ENCODE measurements at places on chromosomes 1 and 21.

DNA sequence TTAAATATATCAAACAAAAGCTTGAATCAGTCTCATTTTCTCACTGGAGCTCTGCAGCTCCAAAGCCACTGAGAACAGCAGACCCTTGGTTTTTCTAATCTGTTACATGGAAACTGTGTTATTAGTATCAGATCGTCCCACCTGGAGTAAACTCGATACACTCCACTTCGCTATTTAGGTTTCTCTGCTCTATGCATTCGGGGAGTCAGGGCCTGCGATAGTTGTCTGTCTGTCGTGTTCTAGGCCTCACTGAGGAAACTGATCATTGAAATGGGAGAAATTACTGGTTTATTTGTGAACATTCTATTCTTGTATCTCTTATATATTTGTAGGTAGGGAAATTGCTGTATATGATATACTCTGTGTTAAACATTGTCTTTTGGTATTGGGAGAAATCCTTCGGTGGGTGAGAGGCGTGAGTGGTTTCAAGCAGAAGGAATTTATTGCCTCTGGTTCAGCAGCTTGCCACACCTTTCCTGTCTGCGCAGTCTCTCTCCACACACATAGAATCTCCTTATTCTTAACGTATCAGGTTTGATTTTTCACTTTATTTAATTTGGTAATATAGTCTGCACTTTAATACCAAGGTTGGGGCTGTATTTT is 8.5 kb downstream of the PRDM2 start:
- no peak for DNase-seq

DNA sequence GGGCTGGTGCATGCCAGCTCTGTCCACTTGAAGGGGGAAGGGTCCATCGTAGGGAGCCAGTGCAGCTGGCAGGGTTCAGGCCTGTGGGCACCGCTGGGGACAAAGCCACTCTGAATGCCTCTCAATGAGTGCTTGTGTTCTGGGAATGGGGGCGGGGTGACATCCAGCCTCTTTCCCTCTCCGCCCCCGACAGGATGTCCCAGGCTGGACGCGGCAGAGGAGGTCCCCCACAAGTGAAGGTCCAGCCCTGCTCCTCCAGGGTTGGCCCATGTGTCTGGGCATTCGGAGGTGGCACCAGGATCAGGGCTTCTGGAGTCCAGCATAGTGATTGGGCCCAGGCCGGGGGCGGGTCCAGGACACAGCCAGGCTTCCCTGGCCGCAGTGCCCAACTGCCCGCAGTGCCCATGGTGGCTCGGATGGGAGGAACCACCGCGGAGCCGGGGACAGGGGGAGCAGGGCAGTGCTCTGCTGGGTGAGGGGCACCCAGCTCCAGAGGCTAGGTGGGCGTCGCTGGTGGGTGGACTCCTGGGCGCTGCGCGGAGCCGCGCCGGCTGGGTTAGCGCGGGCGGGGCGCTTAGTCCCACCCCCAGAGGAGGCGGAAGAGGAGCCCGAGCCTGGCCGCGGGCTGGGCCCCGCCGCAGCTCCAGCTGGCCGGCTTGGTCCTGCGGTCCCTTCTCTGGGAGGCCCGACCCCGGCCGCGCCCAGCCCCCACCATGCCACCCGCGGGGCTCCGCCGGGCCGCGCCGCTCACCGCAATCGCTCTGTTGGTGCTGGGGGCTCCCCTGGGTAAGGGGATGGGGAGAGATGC is at the start of gene SHISA4:
TSS of gene SHISA4 (plus strand) at position 617 of the 808 bp plus-strand sequence. CDS start at position 714, 97 bp downstream.
- peak; percentile 23 for DNase-seq

DNA sequence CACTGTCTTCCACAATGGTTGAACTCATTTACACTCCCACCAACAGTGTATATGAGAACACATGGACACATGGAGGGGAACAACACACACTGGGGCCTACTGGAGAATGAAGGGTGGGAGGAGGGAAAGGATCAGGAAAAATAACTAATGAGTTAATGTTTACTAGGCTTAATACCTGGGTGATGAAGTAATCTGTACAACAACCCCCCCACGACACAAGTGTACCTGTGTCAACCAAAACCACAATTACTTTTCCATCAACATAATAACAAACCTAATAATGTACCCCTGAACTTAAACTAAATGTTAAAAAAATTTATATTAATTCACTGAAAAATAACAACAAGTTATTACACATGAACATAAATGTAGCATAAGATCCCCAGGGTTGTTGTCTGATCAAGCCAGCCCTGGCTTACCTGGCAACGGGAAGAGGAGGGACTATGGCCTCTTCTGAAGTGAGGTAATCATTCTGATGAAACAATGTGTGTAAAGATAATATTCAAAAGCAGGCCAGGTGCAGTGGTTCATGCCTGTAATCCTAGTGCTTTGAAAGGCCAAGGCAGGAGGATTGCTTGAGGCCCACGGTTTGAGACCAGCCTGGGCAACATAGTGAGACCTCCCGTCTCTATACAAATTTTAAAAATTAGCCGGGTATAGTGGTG is 40.8 kb upstream of the HEATR1 start:
- DNase-seq, result no peak

DNA sequence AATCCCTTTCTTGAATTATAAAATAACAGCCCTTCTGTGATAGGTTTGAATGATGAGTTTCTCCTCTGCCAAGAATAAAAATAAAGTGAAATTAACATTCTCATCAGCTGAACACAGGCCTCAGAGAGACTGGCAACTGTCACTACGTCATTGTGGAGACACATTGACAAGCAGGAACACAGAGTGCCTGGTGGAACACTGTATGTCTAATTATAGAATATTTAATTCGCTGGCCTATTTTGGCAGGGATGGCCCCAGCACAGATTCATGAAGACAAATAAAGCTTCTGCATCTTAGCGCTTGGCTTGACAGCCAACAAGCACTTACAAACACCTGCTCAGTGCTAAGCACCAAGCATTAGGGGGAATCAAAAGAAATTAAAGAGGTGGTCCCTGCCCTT is 52.0 kb upstream of the SMYD2 start:
- no peak for DNase-seq

DNA sequence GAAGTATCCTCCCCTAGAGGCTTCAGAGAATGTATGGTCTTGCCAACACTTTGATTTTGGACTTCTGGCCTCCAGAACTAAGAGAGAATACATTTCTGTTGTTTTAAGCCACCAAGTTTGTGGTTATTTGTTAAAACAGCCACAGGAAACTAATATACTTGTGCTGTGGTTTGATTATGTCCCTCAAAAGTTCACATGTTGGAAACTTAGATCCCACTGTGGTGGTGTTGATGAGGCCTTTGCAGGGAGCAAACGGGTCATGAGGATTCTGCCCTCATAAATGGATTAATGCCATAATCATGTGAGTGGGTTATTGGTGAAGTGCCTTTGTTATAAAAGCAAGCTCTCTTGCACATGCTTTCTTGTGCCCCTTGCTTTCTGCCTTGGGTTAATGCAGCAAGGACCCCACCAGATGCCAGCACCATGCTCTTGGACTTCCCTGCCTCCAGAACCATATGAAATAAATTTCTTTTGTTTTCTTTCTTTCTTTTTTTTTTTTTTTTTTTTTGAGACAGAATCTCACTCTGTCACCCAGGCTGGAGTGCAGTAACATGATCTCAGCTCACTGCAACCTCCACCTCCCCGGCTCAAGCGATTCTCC is 157.3 kb downstream of the CLIC6 start:
- DNase-seq, result no peak

DNA sequence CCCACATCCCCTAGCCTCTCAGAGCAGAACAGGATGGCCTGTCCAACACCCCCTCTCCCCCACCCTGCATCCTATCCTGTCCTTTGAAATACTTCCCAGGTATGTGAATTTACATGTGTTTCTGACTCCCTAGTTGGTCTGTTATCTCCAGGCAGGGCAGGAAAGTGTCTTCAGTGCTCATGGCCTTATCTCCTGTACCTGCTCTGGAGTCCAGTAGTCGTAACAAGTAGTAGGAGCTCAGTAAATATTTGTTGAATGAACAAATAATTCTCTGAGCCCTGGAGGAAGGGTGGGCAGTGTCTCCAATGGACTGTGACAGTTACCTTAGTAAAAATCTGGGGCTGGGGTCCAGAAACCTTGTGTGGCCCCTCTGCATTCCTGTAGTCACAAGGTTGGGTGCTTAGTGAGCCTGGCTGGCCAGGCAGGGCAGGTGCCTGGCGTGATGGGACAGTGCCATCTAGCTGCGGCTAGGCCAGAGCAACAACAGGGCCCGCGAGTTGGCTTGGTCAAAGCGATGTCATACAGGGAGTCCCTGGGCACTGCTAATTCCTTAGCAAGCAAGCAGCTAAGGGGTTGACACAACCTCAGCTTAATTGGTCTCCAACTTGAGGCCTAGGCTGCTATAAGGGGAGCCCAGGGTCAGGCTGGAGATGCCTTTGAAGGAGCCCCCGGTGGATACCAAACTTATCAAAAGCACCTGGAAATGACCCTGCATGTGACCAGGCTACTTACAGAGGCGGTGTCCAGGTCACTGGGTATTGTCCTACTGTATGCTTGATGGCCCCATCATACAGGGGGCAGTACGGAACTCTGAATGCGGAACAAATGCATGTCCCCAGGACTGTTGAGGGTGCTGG is 89.0 kb upstream of the PPM1J start:
- peak; percentile 43 for DNase-seq

DNA sequence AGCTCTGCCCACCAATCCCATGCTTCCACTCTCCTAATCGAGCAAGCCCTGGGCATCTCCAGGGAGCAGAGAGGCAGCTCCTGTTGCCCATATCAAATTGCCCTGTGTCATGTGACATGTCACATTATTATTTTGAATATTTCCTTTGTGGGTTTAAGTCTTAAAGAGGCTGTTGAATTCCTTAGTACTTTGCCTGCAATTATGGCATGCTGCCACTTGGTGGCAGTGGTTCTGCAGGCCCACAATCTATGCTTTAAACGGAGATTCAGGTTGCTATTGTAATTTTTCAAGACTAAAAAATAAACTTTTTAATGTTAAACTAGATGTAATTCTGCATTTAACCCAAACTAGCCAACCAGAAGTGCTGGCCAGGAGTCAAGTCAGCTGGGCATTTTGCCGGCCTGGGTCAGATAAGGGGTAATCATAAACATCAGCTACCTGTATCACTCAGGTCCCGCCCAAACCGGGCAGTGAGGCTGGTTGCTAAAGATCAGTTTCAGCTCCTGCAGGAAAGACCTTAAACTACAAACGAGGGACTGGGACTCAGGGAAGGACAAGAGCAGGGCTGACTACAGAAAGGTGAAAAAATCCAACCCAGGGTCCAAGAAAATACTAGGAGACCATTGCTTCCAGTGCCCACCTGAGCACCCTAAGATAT is 37.3 kb upstream of the ARHGEF16 start:
- DNase-seq, result no peak

DNA sequence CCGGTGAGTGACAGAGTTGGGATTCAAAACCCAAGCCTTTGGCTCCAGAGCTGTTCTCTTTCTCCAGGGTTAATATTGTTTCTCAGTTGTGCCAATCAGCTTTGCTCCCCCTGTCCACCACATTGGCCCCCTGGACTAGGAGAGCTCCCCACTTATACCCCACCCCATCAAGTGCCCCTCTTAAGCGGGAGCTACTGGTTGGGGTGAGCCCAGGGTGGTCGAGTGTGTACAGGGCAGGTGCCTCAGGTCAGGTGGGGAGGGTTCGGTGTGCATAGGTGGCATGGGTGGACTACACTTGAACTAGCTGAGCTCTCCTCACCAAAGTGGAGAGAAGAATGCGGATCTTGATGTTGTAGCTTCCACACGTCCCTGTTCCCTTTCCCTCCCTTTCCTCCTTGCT is 14.2 kb downstream of the KCNA2 start:
- DNase-seq, result no peak

- no peak for DNase-seq
These were observed 2.7 kb upstream of the ZBTB21 start for GRCh38 chr21:42012763-42013329.

GRCh38 chr1:15703562-15703961 is 19.4 kb downstream of the PLEKHM2 start:
- no peak for DNase-seq

DNA sequence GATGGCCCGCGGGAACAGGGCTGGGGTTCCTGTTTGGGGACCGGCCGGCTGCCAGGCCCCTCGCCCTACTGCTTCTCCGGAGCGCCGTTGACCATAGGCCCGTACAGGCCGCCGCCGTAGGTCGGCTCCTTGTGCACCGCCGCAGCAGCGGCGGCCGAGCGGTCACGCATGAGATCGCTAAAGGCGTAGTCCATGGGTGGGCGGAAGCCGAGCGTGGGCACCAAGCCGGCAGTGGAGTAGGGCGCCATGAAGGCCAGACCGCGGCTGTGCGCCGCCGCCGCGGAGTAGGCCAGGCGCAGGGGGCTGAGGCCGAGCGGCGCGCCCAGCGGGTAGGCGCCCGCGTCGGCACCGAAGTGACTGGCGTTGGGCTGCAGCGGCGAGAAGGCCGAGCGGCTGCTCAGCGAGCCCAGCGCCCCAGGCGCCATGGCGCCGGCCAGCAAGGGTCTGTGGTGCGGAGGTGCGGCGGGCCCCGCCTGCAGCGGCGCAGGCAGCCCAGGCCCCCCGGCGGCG is 4.6 kb downstream of the DMRTA2 start:
- no peak for DNase-seq

GRCh38 chr21:45011911-45012661 is 62.3 kb upstream of the ADARB1 start:
- no peak for DNase-seq

DNA sequence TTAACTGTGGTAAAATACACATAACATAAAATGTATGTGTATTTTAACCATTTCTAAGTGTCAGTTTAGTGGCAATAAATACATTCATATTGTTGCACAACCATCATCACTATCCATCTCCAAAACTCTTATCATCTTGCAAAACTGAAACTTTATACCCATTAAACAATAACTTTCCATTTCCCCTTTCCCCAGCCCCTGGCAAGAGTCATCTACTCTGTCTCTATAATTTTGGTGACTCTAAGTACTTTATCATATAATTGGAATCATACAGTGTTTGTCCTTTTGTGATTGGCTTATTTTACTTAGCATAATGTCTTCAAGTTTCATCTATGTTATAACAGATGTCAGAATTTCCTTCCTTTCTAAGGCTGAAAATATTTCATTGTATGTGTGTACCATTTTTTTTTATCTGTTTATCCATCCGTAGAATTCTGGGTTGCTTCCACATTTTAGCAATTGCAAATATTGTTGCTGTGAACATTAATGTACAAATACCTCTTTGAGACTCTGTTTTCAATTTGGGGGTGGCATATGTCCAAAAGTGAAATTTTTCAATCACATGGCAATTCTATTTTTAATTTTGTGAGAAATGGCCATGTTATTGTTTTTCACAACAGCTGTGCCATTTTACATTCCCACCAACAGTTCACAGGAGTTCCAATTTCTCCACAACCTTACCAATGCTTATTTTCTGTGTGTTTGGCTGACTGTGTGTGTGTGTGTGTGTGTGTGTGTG is 153.9 kb upstream of the GORAB start:
- DNase-seq, result no peak

Measured in CD4-positive, alpha-beta T cell treated with Interferon alpha-2 for 1 hour (primary cell).